ENCODE measurements at places on chromosomes 2 and 18.

GRCh38 chr2:219772697-219773096 is 145.3 kb downstream of the SLC4A3 start:
- DNase-seq: no peak

DNA sequence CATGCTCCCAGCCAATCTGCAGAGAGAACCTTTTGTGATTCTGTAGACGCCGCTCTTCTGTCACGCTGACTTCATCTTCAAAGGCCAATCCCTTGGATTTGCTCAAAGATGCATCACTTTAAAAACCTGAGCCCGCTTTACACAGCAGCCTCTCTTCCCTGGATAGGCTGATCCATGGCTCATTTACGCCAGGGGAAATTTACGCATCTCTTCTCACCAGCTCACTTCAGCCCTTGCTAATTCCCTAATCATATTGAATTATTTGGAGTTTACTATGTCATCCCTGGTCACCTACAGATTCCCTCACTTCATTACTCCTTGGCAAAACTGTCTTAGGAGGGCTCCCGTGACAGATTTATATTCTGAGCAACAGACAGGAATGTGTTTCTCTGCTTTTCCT is 256.2 kb downstream of the EN1 start:
- DNase-seq: no peak

GRCh38 chr2:130829015-130829414 is 7.7 kb upstream of the ARHGEF4 start:
- DNase-seq: no peak

- DNase-seq: no peak
Observed at GRCh38 chr2:103808814-103809213, 1045.1 kb upstream of the POU3F3 start.

DNA sequence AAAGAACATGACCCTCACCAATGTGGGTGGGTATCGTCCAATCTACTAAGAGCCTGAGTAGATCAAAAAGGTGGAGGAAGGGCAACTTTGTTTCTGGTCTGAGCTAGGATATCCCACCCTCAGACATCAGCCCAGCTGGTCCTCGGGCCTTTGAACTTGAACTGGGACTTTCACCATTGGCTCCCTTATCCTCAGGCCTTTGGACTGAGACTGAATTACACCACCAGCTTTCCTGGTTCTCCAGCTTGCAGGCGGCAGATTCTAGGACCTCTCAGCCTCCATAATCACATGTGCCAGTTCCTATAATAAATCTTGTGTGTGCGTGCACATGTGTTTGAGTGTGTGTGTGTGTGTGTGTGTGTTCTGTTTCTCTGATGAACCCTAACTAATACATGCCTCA is 10.6 kb downstream of the MGAT4A start:
- DNase-seq: no peak

DNA sequence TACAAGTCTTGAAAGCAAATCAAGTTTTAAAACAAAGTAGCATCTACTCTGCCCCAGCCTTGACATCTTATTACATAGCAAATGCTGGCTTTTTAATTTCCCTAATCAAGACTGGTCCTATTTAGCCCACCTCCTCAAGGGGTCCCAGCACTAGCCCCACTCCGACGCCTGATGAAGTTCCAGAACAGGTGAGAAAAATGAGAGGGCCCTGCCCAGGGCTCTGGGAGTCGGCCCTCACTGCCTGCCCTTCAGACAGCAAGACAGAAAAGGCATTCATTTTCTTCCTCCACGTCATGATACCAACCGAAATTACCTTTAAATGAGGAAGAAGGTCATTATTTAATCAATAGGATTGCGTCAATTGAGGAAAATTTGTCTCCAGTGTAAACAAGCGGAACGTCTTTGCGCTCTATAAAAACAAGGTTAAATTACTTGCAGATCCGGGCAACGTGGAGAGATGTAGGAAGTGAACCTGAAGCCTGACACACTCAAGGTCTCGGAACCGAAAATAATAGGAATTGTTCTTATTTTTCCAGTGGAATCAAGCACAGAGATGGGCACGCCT is 170.6 kb upstream of the PKDCC start:
- no peak for DNase-seq

DNA sequence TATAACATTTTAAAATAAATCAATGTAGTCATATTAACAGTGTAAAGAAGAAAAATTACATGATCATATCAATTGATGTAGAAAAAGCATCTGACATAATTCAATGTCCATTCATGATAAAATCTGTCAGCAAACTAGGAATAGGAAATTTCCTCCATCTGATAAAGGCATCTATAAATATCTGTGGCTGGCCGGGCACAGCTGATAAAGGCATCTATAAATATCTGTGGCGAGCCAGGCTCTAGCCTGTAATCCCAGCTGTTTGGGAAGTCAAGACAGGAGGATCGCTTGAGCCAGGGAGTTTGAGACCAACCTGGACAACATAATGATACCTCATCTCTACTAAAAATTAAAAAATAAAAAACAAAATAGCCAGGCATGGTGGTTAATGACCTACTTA is 18.1 kb upstream of the RANBP2 start:
- DNase-seq: no peak

DNA sequence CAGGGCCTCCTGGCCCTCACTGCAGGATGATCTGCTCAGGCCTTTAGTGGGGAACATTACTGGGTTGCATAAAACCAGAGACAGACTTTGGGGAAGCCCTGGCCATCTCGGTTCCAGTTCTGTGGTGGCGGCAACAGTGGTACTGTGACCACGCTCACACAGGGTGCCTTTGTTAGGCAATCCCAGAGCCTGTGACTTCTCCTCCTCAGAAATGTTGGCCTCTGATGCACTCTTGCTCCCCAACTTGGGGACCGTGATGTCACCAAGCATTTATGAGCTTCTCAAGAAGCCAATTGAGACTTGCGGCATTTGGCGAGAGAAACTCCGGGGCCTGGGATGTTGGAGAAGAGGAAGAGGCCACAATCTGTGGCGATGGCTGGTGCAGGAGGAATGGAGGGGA is 80.9 kb upstream of the PKDCC start:
- no peak for DNase-seq

DNA sequence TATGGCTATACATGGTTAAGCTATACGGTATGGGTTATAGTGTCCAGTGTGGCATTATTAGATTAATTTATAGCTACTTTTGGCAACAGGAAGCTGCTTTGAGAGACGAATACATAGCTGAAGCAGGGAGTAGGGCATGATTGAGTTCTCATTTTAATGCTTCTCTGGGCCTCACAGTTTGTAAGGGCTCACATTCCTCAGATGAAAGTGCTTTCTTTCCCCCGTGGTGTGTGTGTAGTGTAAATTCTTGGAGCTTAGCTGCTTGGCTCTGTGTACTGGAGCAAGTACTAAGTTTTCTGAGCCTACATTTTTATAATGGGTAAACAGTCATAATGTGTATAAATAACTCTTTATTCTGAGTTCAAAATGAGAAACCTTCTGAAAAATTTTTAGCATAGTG is 173.7 kb downstream of the PTPRM start:
- DNase-seq: no peak

- no peak for DNase-seq
Observed at GRCh38 chr2:33064349-33064801, 117.6 kb downstream of the LTBP1 start.

DNA sequence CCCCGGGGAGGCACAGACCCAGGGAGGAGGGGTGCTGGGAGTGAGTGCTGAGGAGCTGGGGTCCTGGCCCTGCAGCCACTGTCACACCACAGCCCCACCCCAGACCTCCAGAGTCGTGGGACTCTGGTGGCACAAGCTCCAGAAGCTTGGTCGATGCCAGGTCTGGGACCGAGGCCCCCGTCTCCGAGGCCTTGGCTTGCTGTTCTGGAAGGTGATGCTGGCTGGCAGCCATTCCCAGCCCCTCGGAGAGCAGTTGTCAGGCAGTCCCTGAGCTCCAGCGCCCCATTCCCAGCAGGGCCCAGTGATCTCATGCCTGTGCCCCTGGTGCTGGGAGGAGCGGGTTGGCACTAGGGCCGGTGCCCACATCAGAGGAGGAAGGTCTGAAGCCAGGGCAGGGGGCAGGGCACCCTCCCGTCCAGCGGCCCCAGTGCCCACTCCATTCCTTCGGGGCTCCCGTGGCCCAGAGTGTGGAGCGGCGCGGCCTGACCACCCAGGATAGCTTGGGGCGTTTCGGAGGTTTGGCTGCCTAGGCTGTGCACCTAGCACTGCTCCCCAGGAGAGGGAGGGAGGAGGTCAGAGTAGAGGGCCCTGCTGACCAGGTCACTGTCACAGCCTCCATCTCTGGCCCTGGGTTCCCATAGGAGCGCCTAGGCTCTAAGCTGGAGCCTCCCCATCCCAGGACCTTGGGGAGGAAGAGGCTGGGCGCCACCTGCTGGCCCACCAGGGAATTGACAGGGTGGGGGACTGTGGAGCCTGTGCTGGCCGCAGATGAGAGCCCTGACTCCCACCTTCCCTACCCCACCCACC is 16.8 kb upstream of the ALPI start:
- DNase-seq: no peak

GRCh38 chr2:20563833-20564232 is 87.1 kb downstream of the HS1BP3 start:
- no peak for DNase-seq

DNA sequence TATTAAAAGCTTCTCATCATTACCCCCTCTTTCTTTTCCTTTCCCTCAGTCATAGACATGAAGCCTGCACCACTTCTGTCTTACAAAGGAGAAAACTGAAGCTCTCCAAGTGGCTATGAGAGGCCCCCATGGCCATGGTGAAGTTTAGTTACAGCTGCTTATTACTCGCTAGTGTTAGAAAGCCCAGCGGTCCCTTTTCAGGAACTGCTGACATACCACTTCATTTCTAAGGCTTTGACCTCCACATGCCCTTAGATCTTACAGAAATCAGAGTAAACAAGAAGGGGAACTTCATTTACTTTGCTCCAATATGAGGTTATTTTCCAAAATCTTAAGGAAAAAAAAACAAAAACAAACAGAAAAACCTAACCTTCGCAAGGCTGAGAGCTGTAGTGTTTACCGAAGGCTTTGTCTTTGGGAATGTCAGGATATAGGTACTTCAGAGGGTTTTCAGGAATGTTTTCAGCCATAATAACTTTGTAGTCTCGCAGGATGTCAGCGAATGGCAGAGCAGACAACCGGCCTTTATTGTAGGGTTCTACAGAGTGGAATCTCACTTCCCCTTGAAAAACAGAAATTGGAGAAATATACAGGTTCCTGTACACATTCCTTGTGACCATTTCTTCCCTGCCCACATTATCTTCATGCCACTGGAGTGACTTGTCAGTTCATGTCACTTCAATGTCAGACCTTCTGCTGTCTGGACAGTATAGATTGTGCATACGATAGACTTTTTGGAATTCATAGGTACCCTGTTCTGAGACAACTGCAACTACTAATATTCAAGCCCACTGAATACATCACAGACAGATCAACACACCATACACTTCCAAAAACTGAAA is 18.8 kb upstream of the STAT1 start:
- DNase-seq: no peak

DNA sequence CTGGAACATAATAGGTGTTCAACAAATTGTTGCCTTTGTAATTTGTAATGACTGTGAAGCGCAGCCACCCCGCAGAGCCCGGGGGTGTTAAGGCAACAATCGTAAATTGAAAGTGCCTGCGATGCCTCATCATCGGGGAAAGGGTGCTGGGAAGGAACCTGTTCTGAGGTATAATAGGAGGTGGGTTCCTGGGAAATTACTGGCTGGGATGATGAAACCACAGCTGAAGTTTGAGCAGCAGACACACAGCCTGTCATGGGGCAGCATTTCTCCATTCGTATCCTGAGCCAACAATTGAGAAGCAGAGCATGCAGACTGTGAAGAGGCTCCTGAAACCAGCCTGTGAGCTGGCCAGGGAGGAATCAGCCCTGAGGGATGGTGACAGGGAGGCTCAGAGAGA is 404.0 kb upstream of the MYT1L start:
- DNase-seq: no peak

DNA sequence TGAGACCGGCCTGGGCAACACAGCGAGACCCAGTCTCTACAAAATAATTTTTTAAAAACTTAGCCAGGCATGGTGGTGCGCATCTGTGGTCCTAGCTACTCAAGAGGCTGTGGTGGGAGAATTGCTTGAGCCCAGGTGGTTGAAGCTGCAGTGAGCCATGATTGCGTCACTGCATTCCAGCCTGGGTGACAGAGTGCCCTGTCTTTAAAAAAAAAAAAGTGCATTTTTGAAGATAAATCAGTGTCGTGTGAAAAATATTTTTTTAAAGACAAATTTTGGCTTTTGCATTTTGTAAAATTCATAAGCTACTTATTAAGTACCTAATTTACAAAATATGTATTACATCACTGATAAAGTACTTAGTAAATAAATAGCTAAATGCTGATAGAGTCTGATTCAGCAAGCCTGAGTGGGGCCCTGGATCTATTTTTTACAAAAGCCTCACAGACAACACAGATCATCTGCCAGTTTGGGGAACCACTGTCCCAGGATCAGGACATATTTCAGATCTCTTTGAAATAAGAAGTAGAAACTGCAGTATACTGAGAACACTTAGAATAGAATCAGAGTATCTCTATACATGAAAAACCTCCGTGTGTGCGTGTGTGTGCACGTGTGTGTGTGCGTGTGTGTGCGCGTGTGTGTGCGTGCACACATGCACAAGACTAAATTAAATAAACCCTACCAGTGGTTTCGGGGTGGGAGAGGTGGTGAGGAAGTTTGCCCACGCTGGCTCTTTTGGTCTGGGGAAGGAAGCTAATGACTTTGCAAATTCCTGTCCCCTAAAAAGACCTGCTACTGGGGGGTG is 61.6 kb downstream of the AAK1 start:
- DNase-seq: no peak

DNA sequence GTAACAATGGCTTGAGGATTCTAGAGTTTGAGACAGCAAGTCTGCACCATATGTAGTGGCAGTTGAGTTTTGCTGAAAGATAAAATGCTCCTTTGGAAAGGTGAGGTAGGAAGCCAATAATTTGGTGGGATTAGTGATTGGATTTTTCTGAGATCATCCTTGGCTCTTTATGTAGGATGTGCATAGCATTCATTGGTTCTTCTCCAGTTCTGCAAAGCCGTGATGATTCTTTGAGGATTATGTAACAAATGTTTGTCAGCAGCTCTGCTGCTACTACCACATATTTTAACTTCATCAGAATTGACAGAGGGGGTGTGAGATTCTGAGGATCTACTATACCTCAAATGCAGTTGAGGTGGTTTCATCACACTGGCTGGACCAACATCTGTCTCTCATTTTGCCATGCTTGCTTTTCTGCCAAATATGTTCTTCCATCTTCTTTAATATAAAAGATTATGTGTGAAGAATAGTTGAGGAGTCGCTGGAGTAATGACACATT is 188.9 kb upstream of the RASGRP3 start:
- DNase-seq: no peak

DNA sequence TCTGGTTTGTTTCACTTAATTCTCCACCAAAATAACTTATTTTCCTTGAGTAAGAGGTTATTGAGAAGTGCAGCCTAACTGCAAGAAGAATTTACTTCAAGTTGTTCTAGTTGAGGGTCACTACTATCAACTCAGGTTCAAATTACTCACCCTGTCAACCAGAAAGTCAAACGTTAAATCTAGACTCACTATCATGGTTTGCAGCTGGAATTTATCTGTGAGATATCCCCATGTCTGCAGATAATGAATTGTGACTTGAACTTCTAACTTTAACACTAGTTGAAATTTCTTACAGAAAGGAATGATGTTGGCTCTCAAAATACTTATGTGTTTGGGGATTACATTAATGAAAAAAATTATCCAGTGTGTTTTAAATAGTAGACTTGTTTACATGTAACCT is 1145.7 kb upstream of the NXPH2 start:
- no peak for DNase-seq

- DNase-seq: no peak
Observed at GRCh38 chr2:234427081-234428061, 69.5 kb downstream of the ARL4C start.

Measured in stimulated activated CD4-positive, alpha-beta T cell treated with anti-CD3 and anti-CD28 coated beads, Interleukin-2, amount 100 ng/mL, for 4 hours (primary cell).